ENCODE measurements at places on chromosomes 6 and 20.

DNA sequence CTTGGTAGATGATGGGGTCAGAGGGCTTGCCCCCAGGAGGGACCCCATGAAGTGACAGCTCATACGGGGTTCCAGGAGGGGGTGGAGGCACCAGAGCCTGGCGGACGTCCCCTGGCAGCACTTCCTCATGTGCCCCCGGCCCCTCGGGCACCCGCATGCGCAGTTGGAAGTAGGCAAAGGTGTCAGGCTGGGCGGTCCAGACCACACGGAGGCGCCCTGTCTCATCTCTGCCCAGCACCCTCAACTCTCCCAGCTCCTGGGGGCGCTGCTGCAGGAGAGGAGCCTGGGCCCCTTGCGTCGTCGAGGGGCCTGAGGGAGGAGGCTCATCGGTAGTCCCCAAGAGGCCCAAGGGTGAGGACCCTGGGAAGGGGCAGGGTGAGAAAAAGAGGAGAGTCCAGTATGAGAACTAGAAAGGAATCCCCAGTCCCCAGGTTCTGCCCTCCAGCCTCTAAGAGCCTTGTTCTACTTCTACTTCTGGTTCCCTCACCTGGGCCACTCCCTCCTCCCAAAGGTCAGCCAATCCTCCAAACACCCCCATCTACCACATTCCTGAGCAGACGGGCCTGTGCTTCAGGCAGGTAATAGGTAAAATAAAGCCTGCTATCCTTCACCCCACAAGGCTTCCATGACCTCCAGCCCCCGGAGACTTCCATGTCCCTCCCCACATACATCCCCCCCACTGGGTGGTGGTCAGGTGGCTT, 23.2 kb downstream of the TNXB start:
- DNase-seq = no peak

GRCh38 chr20:44921447-44921846, 11.6 kb downstream of the PABPC1L start:
- no peak for DNase-seq

DNA sequence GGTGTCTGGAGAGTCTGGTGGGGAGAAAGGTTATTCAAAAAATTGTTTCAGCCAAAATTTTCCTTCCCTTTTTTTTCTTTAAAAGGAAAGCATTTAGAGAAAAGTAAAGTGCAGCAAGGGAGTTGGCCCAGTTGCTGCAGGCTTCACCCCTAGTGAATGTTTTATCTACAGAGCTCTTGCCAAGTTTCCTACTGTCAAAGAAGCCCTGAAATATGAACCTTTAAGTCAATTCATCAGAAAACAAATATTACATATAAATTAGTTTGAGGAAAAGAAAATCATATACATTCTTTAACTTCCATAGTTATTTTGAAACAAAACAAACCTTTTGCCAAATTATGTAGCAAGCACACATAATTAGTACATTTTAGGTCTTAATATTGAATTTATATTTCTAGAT, 25.0 kb upstream of the HMGCLL1 start:
- no peak for DNase-seq

DNA sequence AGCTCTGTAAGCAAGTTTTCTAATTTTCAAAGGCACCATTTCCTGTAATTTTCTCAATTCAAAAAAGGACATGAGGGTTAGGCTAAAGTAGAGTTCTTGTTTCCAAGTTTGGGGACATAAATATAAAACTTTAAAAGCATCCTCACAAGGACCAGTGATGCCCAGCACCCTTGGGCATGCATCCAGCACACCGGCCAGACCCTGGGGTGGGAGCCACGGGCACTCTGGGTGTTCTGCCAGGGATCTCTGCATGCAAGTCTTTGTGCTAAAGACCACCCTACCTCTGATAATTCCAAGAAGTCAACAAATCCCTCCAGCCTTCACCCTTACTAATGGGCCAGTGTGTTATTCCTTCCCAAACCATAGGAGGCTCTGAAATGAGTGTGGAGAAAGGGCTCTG, 46.5 kb downstream of the PLCG1 start:
- no peak for DNase-seq

DNA sequence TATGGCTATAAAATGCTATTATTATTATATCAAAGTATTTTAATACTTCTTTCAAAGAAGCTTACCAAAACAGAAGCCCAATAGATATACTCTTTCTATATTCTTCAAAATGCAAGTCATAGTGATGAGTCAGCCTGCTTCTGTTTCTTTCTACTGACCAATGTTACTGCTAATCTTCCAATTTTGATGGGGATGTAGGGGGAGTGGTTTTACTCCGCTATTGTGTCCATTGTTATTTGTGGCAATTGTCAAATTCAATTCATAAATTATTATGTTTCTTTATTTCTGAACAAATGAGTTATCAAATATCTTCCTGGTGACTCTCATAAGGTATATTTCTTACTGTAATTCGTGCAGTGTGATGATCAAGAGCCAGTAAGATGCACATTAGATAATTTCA, 221.5 kb upstream of the DEFB112 start:
- DNase-seq = no peak

GRCh38 chr6:56890066-56890465, 64.8 kb upstream of the BEND6 start:
- DNase-seq = no peak

GRCh38 chr6:112320561-112321318, 26.4 kb upstream of the RFPL4B start:
- DNase-seq = no peak

DNA sequence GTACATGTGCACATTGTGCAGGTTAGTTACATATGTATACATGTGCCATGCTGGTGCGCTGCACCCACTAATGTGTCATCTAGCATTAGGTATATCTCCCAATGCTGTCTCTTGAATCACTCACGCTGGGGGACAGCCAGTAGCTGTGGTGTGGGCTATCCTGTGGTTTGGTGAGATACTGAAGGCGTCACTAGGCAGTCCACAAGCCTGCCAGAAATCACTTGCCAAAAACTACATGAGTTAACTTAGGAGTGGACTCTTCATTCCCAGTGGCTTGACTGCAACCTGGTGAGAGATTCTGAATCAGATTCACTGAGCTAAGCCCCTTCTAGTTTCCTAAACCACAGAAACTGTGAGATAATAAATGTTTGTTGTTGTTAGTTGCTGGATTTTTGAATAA, 191.3 kb downstream of the TSHZ2 start:
- no peak for DNase-seq

- DNase-seq = no peak
Observed at GRCh38 chr6:156545931-156546330, 231.2 kb upstream of the ARID1B start.

GRCh38 chr6:159017757-159018559, 18.0 kb upstream of the RSPH3 start:
- no peak for DNase-seq

GRCh38 chr6:144665932-144666450, 380.9 kb downstream of the UTRN start:
- DNase-seq = no peak

- DNase-seq = no peak
Observed at GRCh38 chr6:144029452-144029851, 21.4 kb upstream of the PLAGL1 start.

GRCh38 chr6:157238346-157238745, 85.0 kb downstream of the TMEM242 start:
- no peak for DNase-seq

- DNase-seq = no peak
Observed at GRCh38 chr20:62561182-62561581, 81.1 kb upstream of the SLCO4A1 start.

- no peak for DNase-seq
Observed at GRCh38 chr20:50277460-50278376, 87.1 kb downstream of the CEBPB start.

- DNase-seq = no peak
Observed at GRCh38 chr20:19079536-19080299, 132.7 kb upstream of the SLC24A3 start.

GRCh38 chr6:139699335-139699734, 324.9 kb upstream of the CITED2 start:
- DNase-seq = no peak

DNA sequence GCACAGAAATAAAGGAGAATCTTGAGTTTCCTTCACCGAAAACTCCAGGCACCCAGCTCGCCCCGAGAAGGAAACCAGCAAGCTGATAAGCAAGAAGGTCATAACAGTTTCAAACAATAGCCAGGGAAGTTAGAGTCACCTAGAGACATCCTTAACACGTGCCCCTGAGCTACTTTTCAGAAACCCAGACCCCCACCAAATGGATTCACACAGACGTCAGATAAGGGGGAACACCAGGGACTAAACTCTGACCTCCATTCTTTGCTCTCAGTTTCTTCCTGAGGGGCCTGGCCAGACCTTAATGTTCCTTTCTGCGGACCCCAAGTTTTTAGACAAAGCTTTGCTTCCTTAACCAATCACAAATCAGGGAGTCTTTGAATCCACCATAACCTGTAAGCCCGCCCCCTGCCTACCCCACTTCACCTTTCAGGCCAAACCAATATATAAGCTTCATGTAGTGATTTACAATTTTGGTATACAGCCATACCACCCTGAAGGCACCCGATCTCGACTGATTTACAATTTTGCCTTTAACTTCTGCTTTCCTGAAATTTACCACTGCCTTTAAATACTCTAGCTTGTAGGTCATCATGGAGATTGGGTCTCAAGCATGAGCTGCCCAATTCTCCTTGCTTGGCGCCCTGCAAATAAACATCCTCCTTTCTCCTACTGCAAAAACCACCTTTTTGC, 11.7 kb downstream of the SOD2 start:
- no peak for DNase-seq

DNA sequence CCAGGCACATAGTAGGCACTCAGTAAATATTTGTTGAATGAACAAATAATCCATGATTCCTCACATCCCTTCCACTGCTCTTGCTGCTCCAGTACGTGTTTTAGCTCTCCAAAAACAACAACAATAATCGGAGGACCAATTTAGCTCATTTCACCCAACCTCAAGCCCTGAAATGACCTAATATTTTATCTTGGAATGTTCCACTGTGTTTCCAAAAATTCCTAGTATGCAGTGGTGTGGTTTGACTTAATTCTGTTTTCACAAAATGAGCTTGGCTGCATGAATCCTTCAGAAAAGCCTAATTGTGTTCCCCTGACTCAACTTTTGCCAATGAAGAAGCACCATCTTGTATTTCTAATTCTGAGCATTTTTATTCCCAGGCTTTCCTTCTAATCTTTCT, 168.0 kb upstream of the PHACTR1 start:
- no peak for DNase-seq

DNA sequence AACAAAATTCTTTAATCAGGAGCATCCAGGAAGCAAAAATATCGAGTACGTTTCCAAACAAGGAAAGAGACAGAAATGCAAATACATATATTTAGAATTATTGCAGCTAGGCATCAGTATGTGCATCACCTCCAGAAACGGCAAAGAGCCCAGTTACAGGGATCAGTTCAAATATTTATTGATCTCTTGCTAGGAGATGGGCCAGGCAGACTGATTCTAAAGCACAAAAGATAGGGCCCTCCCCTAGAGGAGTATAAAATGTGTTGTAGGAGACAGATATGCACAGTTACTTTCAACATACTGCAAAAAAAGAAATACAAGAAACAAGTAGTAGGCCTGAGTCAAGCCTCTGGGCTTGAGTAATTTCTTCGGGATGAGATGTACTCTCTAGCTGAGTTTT, 80.7 kb upstream of the NHSL1 start:
- no peak for DNase-seq

- DNase-seq = peak; percentile 63
Observed at GRCh38 chr6:79713701-79714322, 82.7 kb downstream of the SH3BGRL2 start.

DNA sequence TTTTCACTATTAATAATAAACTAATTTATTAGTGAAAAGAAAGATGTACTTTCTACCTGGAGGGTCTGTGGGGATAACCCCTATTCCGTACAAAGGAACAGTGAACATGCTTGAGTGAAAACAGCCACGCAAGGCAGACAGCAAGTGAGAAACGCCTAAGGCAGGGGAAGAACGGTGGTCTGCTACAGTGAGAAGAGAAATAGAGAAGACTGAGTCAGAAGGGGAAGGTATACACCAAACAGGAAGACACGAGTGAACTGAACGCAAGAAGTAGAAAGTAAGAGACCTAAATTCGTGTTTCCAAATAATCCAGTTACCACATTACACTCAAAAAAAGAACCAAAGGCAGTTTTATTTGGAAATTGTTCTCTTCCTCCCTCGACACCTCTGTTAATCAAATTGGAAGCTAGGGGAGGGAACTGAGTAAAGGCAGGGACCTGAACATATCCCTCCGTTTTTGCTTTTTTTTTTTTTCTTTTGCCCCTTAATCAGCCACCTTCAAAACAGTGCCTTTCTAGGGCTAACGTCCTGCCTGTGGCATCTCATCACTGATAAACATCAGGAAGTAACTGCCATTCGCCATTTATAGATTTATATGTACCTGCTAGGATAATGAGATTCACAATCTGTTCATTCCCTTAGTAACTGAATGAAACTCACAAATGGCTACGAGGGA, 48.9 kb downstream of the ATXN1 start:
- DNase-seq = no peak

- no peak for DNase-seq
Observed at GRCh38 chr20:51404297-51405060, 138.0 kb downstream of the NFATC2 start.

GRCh38 chr6:71582820-71583219, 294.2 kb downstream of the OGFRL1 start:
- DNase-seq = no peak

DNA sequence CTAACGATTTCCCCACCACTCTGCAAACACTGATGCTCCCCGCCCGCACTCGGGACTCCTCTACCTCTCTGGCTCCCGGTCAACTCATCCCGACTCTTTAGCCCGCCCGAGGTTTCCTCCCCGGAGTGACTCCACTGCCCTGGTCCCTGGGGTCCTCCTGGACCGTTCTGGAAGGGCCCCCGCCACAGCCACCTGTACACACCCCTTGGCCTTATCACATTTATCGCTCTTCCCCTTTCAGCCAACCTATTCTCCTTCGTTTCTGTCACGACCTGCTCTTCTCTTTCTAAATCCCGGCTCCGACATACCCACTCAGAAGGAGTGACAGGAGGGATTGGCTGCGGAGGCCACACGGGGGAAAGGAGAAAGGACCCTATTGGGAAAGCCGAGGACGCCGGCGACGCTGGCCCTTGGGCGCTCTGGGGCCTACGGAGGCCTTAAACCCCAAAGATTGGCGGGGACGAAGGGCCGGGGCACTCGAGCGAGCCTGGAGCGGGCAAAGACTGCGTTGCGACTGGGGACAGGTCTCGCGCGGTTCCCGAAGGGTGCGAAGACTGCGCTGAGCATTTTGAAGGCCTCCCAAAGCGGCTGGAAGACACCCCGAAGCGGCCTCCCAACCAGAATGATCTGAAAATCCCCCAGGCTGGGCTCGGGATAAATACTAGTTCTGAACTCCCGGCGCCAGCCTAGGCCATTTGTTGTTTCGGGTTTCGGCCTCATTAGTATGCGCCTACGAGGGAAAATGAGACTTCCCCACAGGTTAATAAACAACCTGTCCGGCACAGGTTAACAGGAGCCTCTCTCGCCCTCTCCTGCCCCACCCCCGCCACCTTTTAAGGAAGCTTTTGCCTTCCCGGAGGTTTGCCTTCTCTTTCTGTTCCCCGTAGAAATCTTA, 9.2 kb downstream of the SIM1 start:
- DNase-seq = no peak
